Stimulated activated CD4-positive, alpha-beta T cell treated with anti-CD3 and anti-CD28 coated beads, Interleukin-1b, Interleukin-23, amount 100 ng/mL, for 1 hour (primary cell): ENCODE measurements at places on chromosomes 6 and 20.

GRCh38 chr6:106124437-106125430, 38.6 kb downstream of the PRDM1 start:
- DNase-seq: no peak

GRCh38 chr6:90072935-90073464, 178.7 kb downstream of the GJA10 start:
- DNase-seq: no peak

- no peak for DNase-seq
Observed at GRCh38 chr6:894274-894673, 201.3 kb upstream of the EXOC2 start.

GRCh38 chr6:71496018-71496721, 207.6 kb downstream of the OGFRL1 start:
- DNase-seq: no peak

DNA sequence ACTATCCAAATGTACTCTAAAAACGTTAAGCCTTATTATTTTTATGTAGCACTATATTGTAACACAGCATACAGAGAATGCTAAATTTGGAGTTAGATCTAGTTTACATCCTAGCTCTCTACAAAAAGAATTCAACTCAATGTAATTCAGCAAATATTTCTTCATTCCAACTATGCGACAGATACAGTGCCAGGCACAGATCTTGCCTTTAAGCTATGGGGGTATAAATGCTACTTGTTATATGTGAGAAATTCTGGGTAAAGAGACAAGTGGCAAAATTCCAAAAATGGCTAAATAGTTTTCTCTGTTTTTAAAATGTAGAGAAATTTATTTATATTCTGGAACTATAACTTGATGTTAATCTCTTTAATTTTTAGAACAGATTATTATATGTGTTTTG, 63.2 kb downstream of the SEL1L2 start:
- DNase-seq: no peak

DNA sequence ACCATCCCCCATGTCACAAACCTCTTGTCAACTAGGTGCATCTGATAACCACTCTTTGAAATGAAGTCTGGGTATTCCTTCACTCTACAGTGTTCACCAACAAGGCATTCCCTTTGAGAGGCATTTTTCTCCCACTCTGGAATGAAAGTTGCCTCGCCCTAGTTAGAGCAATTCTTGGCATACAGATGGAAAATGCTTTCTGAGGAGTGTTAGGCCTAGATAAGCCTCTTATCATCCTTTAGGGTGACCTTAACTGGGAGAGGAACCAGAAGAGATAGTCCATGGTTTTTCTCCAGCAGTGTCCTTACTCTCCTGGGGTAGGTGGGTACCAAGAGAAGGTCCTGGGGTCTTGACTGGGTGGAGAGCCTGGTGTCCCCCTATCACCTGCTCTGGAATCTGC, 14.8 kb downstream of the CLIC5 start:
- no peak for DNase-seq

DNA sequence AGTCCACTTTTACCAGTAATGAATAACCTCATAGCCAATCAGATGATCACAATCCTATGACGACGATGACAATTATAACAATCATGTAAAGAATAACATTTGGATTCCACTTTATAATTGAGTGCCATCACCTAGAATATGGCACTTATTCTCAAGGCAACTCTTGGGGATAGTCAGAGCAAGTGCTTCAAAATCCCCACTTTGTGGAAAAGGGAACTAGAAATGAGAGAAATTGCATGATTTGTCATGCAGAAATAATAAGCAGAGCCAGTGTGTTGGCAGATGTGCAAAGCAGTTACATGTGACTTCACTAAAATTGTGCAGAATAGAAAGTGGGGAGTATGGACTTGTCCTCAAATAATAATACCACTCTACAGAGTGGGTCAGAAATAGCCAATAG, 41.3 kb downstream of the FRK start:
- no peak for DNase-seq
